Stomach (tissue), 19 donors: ENCODE measurements at places on chromosomes 12 and 14. TPM values are rescaled to one million over a fixed set of nuclear protein-coding genes. Genes with fewer than 3 reads are reported as not detected.

Gene EFCAB11
- 20.4 TPM for total RNA-seq

Gene B4GALNT3
- 246 TPM for total RNA-seq

Gene SELPLG
- total RNA-seq: 6.1 TPM

Gene SLC38A4
- 15.6 TPM for total RNA-seq

Gene PRIMA1
- 1.8 TPM for total RNA-seq

Gene ADCY4
- 49.5 TPM for total RNA-seq

Gene MAP4K5
- 253 TPM for total RNA-seq

Gene TMEM117
- 52.5 TPM for total RNA-seq

Gene LYZ
- total RNA-seq: 511 TPM

Gene DIO2
- total RNA-seq: 1.2 TPM

Gene HOXC9
- not detected for total RNA-seq

Gene TMPRSS12
- total RNA-seq: not detected
